ENCODE measurements at places on chromosomes 3 and 15. TPM values are rescaled to one million over a fixed set of nuclear protein-coding genes. Genes with fewer than 3 reads are reported as not detected.
A peak's percentile ranks its signal among the peaks of the same experiment; 100 is the strongest.

DNA sequence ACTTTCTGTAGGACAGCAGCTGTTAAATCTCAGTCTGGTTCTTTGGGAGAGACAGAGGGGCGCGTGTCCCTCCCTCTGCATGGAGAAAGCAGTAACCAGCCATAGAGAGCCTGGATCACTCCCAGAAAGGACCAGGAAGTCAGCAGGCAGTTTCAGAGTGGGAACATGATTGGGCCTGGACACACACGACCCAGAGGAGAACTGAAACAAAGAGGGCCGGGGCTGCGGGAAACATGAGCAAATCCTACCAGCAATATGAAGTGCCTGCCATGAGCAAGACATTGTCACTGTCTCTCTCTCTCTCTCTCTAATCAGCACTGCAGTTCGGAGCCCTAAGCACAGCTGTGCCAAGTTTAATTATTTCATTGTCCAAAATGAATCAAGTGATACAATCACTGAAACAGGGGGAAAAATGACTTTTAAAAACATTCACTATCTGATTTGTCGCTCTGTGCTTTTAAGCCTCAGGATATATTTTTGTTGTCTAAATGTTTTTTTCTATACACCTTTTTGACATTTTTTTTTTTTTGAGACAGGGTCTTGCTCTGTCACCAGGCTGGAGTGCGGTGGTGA lies 17.6 kb downstream of the MUC13 start:
- no peaks in the 10 kb centered on the region for H3K36me3 ChIP-seq
- DNase-seq: peak; percentile 50
- no peak overlapping the region for H3K27ac ChIP-seq
- no peaks in the 10 kb centered on the region for H3K4me1 ChIP-seq
- H3K27me3 ChIP-seq: no peaks in the 10 kb centered on the region
- H3K4me3 ChIP-seq: no peak overlapping the region

- no peak overlapping the region for H3K4me3 ChIP-seq
- no peaks in the 10 kb centered on the region for H3K4me1 ChIP-seq
- peaks cover 4% of the 10 kb centered on the region for H3K27me3 ChIP-seq
- no peaks in the 10 kb centered on the region for H3K36me3 ChIP-seq
- H3K27ac ChIP-seq: no peak overlapping the region
These were observed 1.1 kb upstream of the GPR15 start for GRCh38 chr3:98530676-98531075.

DNA sequence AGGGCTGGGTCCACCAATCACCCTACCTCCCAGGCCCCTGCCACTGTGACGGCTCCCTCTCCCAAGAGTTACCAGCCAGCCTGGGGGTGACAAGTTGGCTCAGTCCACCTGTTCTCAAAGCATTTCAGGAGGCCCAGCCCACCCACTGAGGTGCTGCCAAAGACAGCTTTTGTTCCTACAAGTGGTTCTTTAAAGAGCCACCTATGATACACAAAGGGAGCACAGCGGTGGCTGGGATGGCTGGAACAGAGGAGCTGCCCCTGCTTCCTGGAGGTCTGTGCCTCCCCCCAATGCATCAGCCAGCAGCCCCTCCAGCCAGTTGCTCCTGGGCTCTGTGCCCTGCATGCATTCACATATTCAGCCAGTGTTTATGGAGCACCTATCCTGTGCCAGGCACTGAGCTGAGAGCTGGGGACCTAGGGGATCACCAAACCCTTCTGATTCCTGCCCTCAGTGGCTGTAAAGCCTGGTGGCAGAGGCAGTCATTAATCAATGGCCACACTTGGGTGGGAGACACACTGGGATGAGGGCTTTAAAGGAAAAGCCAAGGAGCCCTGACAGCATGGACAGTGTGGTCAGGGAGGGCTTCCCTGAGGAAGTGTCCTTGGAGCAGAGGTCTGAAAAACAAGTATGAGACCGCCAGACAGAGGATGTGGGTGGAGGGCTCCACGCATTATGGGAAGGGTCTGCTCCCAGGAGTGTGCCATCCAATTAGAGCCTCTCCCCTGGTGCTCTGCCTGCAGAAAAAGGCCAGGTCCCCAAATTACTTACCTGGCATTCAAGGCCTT lies 107.1 kb upstream of the LINGO1 start:
- H3K36me3 ChIP-seq: no peaks in the 10 kb centered on the region
- H3K27ac ChIP-seq: no peak overlapping the region
- H3K4me3 ChIP-seq: no peak overlapping the region
- peaks cover 8% of the 10 kb centered on the region for H3K27me3 ChIP-seq
- H3K4me1 ChIP-seq: peaks cover 12% of the 10 kb centered on the region

GRCh38 chr15:37058316-37058985 lies 41.9 kb downstream of the MEIS2 start:
- no peak overlapping the region for H3K4me3 ChIP-seq
- H3K27ac ChIP-seq: no peak overlapping the region
- H3K4me1 ChIP-seq: peaks cover 7% of the 10 kb centered on the region
- peaks cover 3% of the 10 kb centered on the region for H3K27me3 ChIP-seq
- H3K36me3 ChIP-seq: no peaks in the 10 kb centered on the region
- DNase-seq: no peak

DNA sequence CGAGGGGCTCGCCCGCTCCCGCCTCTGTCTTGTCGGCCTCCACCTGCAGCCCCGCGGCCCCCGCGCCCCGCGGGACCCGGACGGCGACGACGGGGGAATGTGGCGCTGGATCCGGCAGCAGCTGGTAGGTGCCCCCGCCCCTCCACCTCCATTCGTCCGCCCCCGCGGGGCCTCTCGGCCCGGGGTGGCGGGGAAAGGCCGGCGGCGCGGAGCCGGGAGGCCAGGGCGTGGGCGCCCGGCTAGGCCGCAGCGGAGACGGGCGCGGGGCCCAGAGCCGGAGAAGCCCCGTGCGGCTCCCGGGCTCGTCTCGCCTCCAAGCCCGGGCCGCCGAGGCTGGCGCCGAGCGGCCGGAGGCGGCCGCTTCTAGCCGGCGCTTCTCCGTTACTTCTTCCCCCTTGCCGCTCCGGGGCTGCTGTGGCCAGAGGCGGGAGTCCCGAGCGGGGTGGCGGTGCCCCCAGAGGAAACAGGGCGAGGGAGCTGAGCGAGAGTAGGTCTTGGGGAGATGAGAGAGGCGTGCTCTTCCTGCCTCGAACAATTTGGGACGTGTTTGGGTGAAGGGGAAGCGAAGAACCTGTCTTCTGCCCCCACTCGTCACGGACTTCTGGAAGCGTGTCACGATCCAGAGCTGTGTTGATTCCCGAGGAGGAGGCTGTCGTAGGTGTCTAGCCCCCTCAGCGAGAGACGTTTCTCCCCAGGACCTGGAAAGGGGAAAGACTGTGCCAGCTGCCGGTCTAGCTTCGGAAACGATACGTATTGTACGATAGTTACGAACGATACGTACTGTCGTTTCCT lies 555 bp downstream of the ATP11B start:
- peaks cover 2% of the 10 kb centered on the region for H3K4me1 ChIP-seq
- H3K27ac ChIP-seq: peak overlapping the region; percentile 96
- no peaks in the 10 kb centered on the region for H3K27me3 ChIP-seq

GRCh38 chr3:152921351-152921750 lies 86.4 kb downstream of the P2RY1 start:
- no peak for DNase-seq
- H3K4me3 ChIP-seq: no peak overlapping the region
- H3K36me3 ChIP-seq: no peaks in the 10 kb centered on the region
- no peaks in the 10 kb centered on the region for H3K4me1 ChIP-seq
- no peaks in the 10 kb centered on the region for H3K27me3 ChIP-seq

DNA sequence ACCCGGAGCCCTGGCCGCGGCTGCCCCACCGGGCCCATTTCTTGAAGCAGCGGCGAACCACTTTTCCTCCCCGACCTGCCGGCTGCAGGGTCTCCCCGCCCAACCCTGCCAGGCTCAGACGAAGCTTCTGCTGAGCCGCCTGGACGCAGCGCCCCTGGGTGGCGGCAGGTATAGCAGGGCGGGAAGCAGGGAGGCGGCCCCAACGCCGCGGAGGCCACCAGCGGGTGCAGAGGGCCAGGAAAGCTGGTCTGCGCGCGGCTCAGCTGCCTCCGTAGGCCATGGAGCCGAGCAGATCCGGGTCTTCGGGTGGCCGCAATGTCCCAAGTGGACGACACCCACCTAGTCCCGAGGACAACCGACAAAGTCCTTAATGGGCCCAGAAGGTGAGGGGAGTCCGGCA lies 21.9 kb upstream of the SRPRB start:
- no peaks in the 10 kb centered on the region for H3K27me3 ChIP-seq
- no peaks in the 10 kb centered on the region for H3K36me3 ChIP-seq
- no peaks in the 10 kb centered on the region for H3K4me1 ChIP-seq

DNA sequence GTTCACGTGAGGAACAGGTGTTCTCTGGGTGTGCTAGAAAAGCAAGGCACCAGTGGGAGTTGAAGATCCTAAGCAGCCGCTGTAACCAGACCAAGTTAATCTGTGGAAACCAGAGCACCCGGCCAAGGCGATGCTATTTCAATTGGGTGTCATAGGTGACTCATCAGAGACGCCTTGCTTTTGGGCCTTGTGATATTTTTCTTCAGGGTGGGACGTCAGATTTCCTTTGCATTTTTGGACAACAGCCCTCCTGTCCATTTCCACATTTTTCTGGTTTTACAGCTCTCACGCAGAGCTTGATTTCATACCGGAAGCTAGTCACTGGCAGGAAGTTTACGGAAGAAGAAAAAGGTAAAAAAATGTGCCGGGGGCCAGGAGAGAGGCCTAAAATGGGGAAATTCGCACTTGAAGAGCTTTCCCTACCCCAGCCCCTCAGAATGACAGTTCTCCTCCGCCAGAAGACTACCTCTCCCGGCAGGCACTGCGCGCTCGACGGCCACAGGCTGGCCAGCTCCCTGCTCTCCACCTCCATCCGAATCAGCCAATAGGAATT lies 471 bp upstream of the KBTBD8 start:
- H3K36me3 ChIP-seq: no peaks in the 10 kb centered on the region
- peaks cover 12% of the 10 kb centered on the region for H3K4me1 ChIP-seq
- peaks cover 3% of the 10 kb centered on the region for H3K27me3 ChIP-seq
- H3K27ac ChIP-seq: no peak overlapping the region

GRCh38 chr3:14717307-14717706 lies 42.4 kb downstream of the C3orf20 start:
- peaks cover 3% of the 10 kb centered on the region for H3K27me3 ChIP-seq
- H3K36me3 ChIP-seq: no peaks in the 10 kb centered on the region
- H3K27ac ChIP-seq: no peak overlapping the region
- no peak overlapping the region for H3K4me3 ChIP-seq

GRCh38 chr3:42118762-42119361 lies 27.7 kb downstream of the TRAK1 start:
- DNase-seq: no peak
- H3K4me3 ChIP-seq: no peak overlapping the region
- H3K27me3 ChIP-seq: no peaks in the 10 kb centered on the region
- H3K27ac ChIP-seq: peak overlapping the region; percentile 42

- no peaks in the 10 kb centered on the region for H3K27me3 ChIP-seq
- DNase-seq: peak; percentile 31
- H3K27ac ChIP-seq: no peak overlapping the region
These were observed 202.2 kb downstream of the TIGIT start for GRCh38 chr3:114496021-114496434.

- no peaks in the 10 kb centered on the region for H3K36me3 ChIP-seq
- peaks cover 3% of the 10 kb centered on the region for H3K27me3 ChIP-seq
- H3K27ac ChIP-seq: no peak overlapping the region
- H3K4me1 ChIP-seq: peaks cover 5% of the 10 kb centered on the region
- H3K4me3 ChIP-seq: no peak overlapping the region
These were observed 3.9 kb upstream of the MASP1 start for GRCh38 chr3:187295316-187296034.

DNA sequence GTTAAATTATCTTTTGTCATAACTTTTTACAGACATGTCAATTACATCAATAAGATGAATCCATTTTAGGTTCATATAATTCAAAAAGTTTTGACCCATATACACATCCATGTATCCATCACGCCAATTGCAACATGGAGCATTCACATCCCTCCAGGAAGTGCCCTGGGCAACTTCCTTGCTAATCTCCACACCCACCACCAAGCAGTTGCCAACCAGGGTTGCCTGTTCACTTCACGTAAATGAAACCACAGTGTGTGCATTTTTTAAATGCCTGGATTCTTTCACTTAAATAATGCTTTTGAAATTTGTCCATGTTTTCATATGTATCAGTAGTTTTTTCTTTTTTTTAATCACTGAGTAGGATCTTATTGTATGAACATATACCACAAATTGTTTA lies 40.7 kb upstream of the LYZL4 start:
- H3K27ac ChIP-seq: no peak overlapping the region
- no peaks in the 10 kb centered on the region for H3K4me1 ChIP-seq
- DNase-seq: no peak
- no peaks in the 10 kb centered on the region for H3K27me3 ChIP-seq

- peaks cover 8% of the 10 kb centered on the region for H3K36me3 ChIP-seq
- peak; percentile 58 for DNase-seq
- no peaks in the 10 kb centered on the region for H3K27me3 ChIP-seq
- H3K4me1 ChIP-seq: peaks cover 75% of the 10 kb centered on the region
These were observed 11.8 kb downstream of the KLF13 start for GRCh38 chr15:31338318-31338878.

DNA sequence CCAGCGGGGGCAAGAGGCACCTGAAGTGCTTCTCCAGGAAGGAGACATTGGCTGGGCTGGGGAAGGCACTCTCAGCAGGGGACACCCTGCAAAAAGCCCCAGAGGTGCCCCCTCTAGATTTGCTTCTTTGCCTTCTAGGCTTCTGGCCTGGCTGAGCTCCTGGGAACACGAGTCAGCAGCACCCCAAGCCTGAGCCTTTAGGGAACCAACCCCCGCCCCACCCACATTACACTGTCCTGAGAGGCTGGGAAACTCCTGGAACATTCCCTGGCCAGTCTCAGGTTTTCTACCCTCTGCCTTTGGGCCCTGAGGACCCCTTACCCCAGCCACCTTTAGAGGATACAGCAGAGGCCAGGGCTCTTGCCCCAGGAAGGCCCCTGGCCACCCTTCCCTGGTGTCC lies 108.4 kb upstream of the LINGO1 start:
- H3K4me3 ChIP-seq: no peak overlapping the region
- H3K4me1 ChIP-seq: peaks cover 12% of the 10 kb centered on the region
- peaks cover 8% of the 10 kb centered on the region for H3K27me3 ChIP-seq
- no peak for DNase-seq
- H3K36me3 ChIP-seq: no peaks in the 10 kb centered on the region
- no peak overlapping the region for H3K27ac ChIP-seq

DNA sequence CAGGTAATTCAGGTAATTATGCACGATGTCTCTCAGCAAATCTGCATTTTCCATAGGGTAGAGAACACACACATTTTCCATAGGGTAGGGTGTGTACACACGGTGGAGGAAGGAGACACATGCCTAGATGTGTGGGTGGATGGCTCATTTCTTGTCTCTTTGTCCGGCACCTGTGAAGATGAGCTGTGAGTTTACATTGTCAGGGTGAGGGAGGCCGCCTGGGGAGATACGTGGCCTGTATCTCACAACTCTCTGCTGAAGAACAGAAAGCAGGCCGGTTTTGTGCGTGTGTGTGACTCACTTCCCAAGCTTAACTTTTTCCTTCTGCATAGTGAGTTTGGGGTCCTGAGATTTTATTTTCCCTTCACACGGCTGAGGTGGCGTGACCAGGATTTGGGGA lies 60.3 kb downstream of the SLC6A6 start:
- H3K27me3 ChIP-seq: peaks cover 13% of the 10 kb centered on the region
- DNase-seq: no peak
- H3K27ac ChIP-seq: no peak overlapping the region

- DNase-seq: no peak
- no peak overlapping the region for H3K27ac ChIP-seq
- H3K4me1 ChIP-seq: peaks cover 6% of the 10 kb centered on the region
- H3K4me3 ChIP-seq: no peak overlapping the region
These were observed 279.7 kb downstream of the XXYLT1 start for GRCh38 chr3:194991338-194991654.

The TEX55 gene
- total RNA-seq: not detected

The GABRR3 gene
- not detected for total RNA-seq

The VILL gene
- total RNA-seq: 7.2 TPM

The FRMD5 gene
- total RNA-seq: 0.22 TPM

The CSPG4 gene
- 76.7 TPM for total RNA-seq

The ISLR2 gene
- total RNA-seq: 1.4 TPM

Measured in muscle of leg (tissue), 16 donors.